WTC11 (cell line): ENCODE measurements at places on chromosomes 5 and 9. TPM values are rescaled to one million over a fixed set of nuclear protein-coding genes. Genes with fewer than 3 reads are reported as not detected.

DNA sequence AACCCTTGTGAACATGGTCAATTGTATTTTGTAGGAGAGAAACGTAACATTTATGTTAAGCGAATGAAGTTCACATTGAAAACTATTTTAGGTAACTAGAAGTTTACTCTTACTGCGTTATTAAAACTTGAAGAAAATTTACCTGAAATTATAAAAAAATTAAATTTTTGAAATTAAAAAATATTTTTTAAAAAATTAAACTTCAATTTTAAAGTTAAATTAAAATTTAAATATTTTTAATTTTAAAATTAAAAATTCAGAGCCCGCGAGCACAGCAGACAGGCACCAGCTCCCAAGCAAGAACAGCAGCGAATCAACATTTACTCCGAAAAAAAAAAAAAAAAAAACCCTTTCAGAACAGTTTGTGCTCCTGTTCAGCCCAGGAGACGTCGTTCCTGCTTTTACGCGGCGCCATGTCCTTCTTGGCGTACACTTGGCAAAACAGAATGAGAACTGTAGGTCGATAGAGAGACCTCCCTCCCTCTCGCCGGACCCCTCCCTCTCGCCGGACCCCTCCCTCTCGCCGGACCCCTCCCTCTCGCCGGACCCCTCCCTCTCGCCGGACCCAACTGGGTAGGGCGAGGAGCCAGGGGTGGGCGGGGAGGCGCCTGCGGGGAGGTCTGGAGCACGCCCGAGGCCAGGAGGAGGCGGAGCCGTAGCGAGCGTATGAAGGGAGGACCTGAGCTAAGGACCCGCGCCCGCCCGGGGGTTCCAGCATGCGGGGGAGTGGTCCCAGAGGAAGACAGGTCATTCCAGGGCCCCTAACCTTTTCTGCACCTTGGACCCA, 235.8 kb downstream of the ROR2 start:
- H3K4me3 ChIP-seq = peak overlapping the region; percentile 57
- H3K27ac ChIP-seq = no peak overlapping the region
- H3K36me3 ChIP-seq = peaks cover 6% of the 10 kb centered on the region
- no peaks in the 10 kb centered on the region for H3K4me1 ChIP-seq
- no peaks in the 10 kb centered on the region for H3K27me3 ChIP-seq
- DNase-seq = peak; percentile 87

The FBXW2 gene
- 57.2 to 59.8 TPM (median 57.4 TPM) in 3 replicates for total RNA-seq

The SLC6A18 gene
- not detected in 3 replicates for total RNA-seq

DNA sequence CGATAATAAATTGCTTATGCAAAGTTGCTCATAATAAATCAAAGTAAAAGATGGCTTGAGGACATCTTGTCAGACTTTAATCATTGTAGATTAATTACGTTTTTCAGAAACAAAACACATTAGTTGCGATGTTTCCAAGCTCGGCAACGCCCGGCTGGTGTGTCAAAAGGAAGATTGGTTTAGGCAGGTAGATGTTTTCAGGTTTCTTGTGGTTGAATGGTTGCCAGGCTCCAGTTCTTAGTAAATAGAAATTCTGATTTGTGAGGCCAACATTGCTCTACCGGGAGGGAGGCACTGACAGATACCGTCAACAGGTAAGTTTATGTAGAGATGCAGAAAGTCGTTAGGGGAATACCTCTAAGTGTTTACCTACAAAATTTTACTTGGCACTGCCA, 280.3 kb downstream of the NPR3 start:
- H3K27ac ChIP-seq = no peak overlapping the region
- H3K4me3 ChIP-seq = no peak overlapping the region
- H3K4me1 ChIP-seq = peaks cover 4% of the 10 kb centered on the region
- H3K27me3 ChIP-seq = no peaks in the 10 kb centered on the region
- H3K36me3 ChIP-seq = no peaks in the 10 kb centered on the region

DNA sequence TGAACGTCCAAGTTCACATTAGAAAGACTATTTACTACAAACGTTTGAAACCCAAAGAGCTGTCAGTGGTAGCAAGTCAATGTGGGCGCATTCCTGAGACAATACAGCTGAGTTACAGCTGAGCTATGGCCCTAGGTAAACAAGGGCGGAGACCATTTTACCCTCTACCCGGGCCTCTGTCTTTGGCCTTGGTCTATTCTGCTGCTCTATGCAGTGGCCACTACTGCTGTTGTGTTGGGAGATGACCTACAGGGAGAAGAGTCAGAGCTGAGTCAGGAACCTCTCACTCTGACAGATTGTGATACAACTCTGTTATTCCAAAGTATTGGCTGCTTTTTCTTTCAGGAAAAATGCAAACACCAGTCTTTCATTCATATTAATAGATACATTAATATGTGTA, 700.6 kb downstream of the SEMA5A start:
- peaks cover 5% of the 10 kb centered on the region for H3K27me3 ChIP-seq
- no peak for DNase-seq
- H3K4me1 ChIP-seq = peaks cover 15% of the 10 kb centered on the region

GRCh38 chr5:173829826-173830225, 58.3 kb upstream of the CPEB4 start:
- H3K4me3 ChIP-seq = no peak overlapping the region
- no peak for DNase-seq
- peaks cover 6% of the 10 kb centered on the region for H3K36me3 ChIP-seq
- peaks cover 12% of the 10 kb centered on the region for H3K4me1 ChIP-seq
- no peaks in the 10 kb centered on the region for H3K27me3 ChIP-seq
- no peak overlapping the region for H3K27ac ChIP-seq

DNA sequence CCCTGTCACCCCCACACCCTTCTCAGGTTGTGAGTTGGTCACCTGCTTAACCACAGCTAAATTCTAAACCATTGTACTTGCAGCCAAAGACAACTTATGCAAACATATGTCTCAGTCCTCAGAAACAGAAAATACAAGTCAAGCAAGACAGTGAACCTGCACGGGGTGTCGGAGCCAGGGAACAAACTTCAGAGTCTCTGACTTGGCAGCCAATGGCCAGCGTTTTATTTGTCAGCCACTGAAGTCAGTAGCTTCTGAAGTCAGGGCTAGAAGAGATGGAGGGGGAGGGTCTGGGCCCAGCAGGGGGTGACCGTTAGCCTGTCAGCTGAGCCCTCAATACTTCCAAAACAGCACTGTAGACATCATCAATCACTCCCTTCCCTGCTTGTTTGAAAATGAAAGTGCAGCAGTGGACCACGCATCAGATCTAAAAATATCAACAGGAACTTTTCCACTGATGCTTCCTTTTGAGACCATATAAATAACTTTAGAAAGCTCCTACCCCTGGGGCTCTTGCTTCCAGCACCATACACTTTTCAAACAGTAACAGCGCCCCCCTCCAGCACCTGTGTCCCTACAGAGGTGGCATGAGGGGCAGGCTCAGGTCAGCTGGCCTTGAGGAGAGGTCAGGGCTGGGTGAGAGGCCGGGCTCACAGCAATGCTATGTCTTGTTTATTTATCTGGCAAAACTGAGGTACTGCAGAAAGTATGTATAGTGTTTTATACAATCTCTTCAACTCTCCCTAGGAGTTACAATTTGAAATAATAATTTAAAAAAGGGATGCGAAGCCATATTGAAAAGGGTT, 142.5 kb downstream of the ACER2 start:
- no peak overlapping the region for H3K4me3 ChIP-seq
- peaks cover 16% of the 10 kb centered on the region for H3K36me3 ChIP-seq
- peaks cover 11% of the 10 kb centered on the region for H3K4me1 ChIP-seq
- H3K27ac ChIP-seq = no peak overlapping the region

DNA sequence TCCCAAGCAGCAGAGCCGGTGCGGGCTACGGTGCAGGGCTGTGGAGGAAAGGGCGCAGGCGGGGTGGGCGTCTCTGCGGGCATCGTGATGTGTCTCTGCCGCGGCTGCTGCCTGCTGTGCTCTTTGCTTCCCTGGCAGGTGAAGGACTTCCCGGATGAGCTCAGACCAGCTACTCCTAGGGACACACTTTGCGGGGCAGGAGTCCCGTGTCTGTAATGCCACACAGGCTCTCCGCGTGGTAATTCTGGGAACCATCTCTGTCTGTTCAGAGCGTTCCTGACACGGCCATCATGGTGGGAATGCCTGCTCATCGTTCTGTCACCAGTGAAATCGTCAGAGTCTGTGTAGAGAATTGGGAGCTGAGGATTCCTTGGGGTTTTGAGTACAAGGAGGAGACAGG, 235.5 kb downstream of the FANCC start:
- no peak for DNase-seq
- no peak overlapping the region for H3K4me3 ChIP-seq
- H3K36me3 ChIP-seq = no peaks in the 10 kb centered on the region; the same call in 1 of the 2 replicates
- H3K27me3 ChIP-seq = no peaks in the 10 kb centered on the region
- H3K27ac ChIP-seq = no peak overlapping the region; the same call in 1 of the 2 replicates
- H3K4me1 ChIP-seq = peaks cover 26% of the 10 kb centered on the region

DNA sequence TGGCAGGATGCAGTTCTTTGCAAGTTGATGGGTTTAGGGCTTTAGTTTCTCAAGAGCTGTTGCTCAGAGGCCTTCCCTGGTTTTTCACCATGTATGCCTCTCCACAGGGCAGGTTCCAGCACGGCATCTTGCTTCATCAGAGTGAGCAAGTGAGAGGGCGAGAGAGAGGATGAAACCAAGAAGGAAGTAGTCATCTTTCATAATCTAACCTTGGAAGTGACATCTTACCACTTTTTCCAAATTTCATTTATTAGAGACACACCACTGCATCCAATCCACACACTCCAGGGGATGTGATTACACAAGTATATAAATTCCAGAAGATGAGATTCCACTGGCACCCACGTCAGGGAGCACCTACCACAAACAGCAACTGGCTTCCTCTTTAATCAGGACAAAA, 294.4 kb downstream of the MARCHF11 start:
- H3K4me3 ChIP-seq = no peak overlapping the region
- no peak overlapping the region for H3K27ac ChIP-seq
- DNase-seq = no peak
- peaks cover 4% of the 10 kb centered on the region for H3K4me1 ChIP-seq

DNA sequence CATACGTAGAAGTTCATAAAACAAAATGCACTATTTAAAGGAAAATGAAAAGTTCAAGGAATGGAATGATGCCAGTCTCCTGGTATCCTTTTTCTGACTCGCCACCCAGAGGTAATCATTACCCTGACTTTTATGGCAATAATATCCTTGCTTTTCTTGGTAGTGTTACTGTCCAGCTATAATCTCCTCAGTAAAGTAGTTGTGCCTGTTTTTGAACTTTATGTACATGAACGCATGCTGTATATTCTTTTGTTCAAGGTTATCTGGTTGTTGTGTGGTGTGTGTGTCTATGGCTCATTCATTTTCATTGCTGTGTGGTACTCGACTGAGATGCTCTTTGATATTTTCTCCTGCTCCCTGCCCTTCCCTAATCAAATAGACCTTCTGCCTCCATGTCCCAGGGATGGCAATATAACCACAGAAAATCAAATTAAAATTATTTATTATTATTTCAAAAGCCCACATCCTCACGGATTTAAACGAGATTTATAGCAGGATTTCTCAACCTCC, 29.2 kb upstream of the FBP1 start:
- no peak overlapping the region for H3K27ac ChIP-seq
- DNase-seq = no peak
- H3K4me3 ChIP-seq = no peak overlapping the region
- H3K27me3 ChIP-seq = no peaks in the 10 kb centered on the region

DNA sequence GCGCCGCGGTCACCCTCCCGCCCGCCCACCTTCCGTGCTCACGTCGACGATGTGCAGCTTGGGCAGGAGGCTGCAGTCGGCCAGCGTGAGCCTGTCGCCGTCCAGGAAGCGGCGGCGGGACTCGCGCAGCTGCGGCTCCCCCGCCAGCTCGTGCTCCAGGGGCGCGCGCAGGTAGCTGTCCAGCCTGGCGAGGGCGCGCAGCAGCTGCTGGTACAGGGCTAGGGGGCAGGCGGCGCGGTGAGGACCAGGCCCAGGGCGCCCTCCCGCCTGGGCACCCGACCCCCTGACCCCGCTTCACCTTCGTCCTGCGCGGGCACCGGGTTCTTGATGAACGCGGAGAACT, 1.5 kb downstream of the CLIC3 start:
- no peak for DNase-seq
- peaks cover 17% of the 10 kb centered on the region for H3K27me3 ChIP-seq
- H3K4me3 ChIP-seq = no peak overlapping the region
- no peaks in the 10 kb centered on the region for H3K36me3 ChIP-seq
- no peak overlapping the region for H3K27ac ChIP-seq

GRCh38 chr9:126775926-126776325, 28.9 kb upstream of the ZBTB43 start:
- DNase-seq = no peak
- no peak overlapping the region for H3K4me3 ChIP-seq
- H3K27me3 ChIP-seq = peaks cover 13% of the 10 kb centered on the region
- no peaks in the 10 kb centered on the region for H3K4me1 ChIP-seq
